Neural crest cell (in vitro differentiated cells): ENCODE measurements at places on chromosomes 11 and 22. TPM values are rescaled to one million over a fixed set of nuclear protein-coding genes. Genes with fewer than 3 reads are reported as not detected.

Gene MS4A15
- total RNA-seq = not detected in 2 replicates

DNA sequence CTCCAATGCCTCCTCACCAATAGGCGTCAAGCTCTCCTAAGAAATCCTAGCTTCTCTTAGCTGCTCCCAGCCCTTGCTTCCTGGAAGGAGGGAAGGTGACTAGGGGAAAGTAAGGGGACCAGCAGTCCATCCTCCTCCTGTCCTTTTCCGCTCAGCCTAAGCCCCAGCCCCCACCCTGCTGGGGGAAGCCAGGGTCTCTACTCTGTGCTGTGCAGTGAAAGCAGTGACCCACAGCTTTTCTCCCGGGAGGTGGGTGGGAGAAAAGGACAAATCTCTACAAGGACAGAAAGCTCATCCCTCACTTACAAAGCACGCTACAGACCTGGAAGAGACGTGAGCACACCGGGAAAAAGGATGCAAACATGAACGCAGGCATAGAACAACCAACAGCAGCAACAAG, 30.9 kb upstream of the PHLDA2 start:
- no peak overlapping the region for H3K4me3 ChIP-seq
- H3K27me3 ChIP-seq = no peaks in the 10 kb centered on the region
- H3K4me1 ChIP-seq = no peaks in the 10 kb centered on the region
- DNase-seq = no peak
- peaks cover 31% of the 10 kb centered on the region for H3K36me3 ChIP-seq

GRCh38 chr11:129374081-129374992, 1.3 kb upstream of the BARX2 start:
- no peak overlapping the region for H3K27ac ChIP-seq
- H3K4me3 ChIP-seq = peak overlapping the region; percentile 79
- peaks cover 30% of the 10 kb centered on the region for H3K4me1 ChIP-seq
- no peak for DNase-seq
- H3K36me3 ChIP-seq = no peaks in the 10 kb centered on the region

Gene RIC3
- 8.9 and 9.1 TPM in 2 replicates for total RNA-seq

DNA sequence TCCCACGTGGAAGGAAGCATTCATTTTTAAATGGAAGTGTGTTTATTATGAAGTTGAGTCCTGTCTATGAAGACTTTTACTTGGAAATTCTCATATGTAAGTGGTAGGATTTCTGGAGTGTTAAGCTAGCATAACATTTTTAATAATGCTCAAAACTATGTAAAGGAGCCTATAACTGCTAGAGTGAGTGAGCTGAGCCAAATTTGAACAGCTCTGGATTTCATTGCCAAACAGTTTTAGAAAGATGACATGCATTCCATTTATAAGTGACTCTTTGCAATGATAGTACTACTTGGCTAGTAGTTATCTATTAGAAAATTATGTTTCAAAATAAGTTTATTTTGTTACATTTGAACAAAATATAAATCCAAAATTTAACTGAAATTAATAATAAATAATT, 721.2 kb downstream of the LUZP2 start:
- H3K36me3 ChIP-seq = no peaks in the 10 kb centered on the region
- DNase-seq = no peak
- no peak overlapping the region for H3K27ac ChIP-seq
- H3K27me3 ChIP-seq = no peaks in the 10 kb centered on the region
- no peaks in the 10 kb centered on the region for H3K4me1 ChIP-seq

- no peak for DNase-seq
- no peak overlapping the region for H3K27ac ChIP-seq
- no peaks in the 10 kb centered on the region for H3K4me1 ChIP-seq
- no peaks in the 10 kb centered on the region for H3K27me3 ChIP-seq
- no peak overlapping the region for H3K4me3 ChIP-seq
Observed at GRCh38 chr22:39446239-39446721, 10.5 kb upstream of the MGAT3 start.

GRCh38 chr11:119605137-119605665, 123.8 kb downstream of the NECTIN1 start:
- H3K4me1 ChIP-seq = peaks cover 32% of the 10 kb centered on the region
- H3K4me3 ChIP-seq = no peak overlapping the region
- peaks cover 5% of the 10 kb centered on the region for H3K27me3 ChIP-seq
- H3K36me3 ChIP-seq = no peaks in the 10 kb centered on the region
- peak overlapping the region; percentile 53 for H3K27ac ChIP-seq
- no peak for DNase-seq

GRCh38 chr22:27853424-27853823, 51.9 kb upstream of the MN1 start:
- peaks cover 54% of the 10 kb centered on the region for H3K4me1 ChIP-seq
- H3K27ac ChIP-seq = no peak overlapping the region
